ENCODE measurements at places on chromosomes 7 and 10.

GRCh38 chr10:74929197-74929596 is 102.8 kb downstream of the KAT6B start:
- DNase-seq = no peak

DNA sequence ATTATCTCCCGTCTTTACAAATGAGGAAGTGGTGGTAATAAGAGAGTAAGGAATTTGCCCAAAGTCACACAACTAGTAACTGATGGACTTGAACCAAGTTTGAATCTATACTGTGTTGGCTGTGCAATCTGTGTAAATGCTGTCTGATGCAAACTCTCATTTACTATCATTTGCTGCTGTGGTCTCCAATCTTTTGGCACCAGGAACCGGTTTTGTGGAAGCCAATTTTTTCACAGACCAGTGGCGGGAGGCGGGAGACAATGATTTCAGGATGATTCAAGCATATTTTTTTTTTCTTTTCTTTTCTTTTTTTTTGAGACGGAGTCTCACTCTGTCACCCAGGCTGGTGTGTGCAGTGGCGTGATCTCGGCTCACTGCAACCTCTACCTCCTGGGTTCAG is 450.0 kb upstream of the FZD8 start:
- DNase-seq = no peak

DNA sequence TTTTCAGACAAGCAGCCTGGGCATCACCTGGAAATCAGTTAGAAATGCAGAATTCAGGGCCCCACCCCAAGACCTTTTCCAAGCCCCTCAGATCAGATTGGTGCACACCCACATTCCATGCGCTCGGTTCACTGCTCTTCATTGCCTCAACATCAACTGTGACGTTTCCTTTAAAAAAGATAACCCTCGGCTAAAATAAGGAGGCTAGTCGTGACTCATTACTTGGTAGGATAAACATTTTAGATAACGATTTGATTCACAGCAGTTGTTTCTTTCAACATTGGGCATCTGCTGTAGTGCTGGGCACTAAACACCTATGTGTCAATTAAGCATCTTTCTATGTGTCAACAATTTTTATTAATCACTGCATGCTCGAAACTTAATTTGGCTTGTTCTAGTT is 191.1 kb upstream of the LRGUK start:
- no peak for DNase-seq

DNA sequence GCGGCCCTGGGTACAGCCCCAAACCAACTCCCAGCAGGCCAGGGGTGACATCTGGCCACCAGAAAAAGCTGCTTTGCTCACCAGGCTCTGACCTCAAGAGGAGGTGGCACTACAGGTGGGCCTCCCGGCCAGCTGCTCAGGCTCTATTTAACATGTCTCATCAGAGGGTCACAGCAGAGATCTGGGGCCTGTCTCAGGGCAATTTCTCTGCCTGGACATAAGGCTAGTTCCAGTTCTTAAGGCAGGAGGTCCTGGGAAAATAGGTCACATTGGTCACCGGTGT is 88.6 kb downstream of the GFRA1 start:
- no peak for DNase-seq

DNA sequence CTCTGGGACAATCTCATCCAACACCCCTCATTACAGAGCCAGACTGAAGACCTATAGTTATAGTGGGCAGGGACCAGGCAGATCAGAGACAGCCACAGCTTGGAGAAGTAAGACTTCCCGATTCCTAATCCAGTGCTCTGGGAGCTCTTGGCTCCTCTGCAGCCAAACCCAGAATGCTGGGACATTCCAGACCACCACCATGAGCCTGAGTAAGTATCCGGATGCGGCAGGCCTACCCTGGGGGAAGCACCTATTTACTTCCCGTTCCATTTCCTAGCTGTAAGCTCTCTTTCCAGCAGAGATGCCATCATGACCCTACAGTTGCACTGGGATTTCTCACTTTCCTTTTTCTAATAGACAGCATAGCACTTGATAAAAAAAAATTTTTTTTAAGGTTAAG is 16.4 kb downstream of the HIP1 start:
- no peak for DNase-seq

DNA sequence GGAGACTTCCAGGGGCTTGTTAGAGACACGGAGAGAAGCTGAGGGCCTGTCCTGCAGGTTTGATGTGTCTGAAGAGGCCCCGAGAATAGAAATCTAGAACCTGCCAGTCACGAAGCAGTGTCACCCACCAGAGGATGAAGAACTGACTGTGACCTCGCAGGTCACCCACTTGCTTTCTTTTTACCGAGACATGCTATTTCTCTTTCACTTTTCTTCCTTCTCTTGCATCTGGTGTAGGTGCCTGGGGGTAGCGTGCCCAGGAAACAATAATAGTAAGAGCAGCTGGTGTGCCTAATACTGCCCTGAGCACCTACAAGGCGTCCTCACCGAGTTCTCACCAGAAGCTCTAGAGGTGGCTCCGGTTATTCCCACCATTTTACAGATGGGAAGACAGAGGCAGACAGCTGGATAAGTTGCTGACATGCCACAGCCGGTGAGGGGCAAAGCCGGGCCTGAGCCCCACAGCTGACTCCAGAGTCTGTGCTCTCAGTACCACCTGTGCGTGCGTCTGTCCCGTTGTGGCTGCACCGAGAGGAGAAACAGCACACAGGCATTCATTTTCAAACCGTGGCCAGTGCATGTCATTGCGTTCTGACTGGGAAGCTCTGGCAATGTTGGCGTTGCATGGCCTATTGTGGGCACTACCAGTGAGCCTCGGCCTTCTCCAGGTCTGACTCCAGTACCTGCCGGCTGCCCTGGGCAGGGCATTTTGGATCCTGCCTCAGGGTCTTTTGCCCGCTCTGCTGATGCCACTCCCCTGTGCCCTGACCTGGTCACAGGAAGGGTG is 7.8 kb downstream of the CHST3 start:
- no peak for DNase-seq

GRCh38 chr10:5971886-5972285 is 5.5 kb downstream of the IL15RA start:
- no peak for DNase-seq

- DNase-seq = no peak
Observed at GRCh38 chr7:102099474-102099873, 187.2 kb upstream of the SH2B2 start.

GRCh38 chr7:114620208-114620607 is 205.6 kb downstream of the FOXP2 start:
- DNase-seq = no peak

DNA sequence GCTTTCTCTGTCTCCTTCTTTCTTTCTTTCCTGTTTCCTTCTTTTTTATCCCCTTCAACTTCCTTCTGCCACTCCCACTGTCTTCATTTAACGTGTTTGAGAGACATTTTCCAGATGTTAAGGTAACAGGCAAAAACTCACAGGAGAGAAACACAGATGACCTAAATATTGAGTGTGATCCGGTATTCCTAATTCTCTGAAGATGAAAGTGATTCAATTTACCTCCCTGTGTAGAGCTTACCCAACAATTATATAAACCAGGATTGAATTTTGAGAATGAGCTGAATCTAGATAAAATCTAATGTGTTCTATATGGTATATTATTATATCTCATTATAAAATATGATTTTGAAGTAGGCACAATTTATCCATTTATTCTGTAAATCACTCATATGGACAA is 46.5 kb upstream of the RSU1 start:
- no peak for DNase-seq

GRCh38 chr7:6422926-6423632 is 24.7 kb downstream of the DAGLB start:
- DNase-seq = no peak

DNA sequence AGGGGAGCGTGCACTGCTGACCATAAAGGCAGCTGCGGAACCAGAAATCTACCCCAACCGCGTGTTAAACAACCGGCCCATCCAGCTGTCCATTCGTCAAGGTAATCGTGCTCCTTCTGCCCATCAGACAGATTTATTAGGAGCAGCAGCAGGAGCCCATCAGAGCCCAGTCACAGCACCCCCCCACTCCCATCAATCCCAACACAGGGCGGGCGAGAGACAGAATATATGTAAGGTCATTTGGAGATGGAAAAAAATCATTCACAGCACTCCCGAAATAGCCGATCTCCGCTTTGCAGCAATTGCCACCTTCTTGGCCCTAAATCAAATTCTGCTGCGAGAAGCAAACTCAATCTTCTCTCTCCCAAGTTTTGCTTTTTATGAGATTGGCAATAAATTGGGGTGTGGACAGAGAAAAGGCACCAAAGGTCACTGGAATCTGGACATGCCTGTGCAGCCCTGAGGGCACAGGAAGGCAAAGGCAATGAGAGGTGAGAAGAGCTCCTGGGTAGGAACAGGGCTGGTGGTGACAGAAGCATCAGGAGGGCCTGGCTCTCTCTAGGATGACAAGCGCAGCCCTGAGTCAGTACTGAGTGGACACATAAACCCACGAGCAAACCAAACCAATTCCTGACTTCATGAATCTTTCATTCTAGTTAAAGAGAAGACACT is 145.0 kb upstream of the ZMIZ1 start:
- no peak for DNase-seq

- no peak for DNase-seq
Observed at GRCh38 chr10:46285300-46285699, 1.5 kb upstream of the ANTXRL start.

GRCh38 chr7:122014697-122015096 is 129.4 kb downstream of the AASS start:
- no peak for DNase-seq

DNA sequence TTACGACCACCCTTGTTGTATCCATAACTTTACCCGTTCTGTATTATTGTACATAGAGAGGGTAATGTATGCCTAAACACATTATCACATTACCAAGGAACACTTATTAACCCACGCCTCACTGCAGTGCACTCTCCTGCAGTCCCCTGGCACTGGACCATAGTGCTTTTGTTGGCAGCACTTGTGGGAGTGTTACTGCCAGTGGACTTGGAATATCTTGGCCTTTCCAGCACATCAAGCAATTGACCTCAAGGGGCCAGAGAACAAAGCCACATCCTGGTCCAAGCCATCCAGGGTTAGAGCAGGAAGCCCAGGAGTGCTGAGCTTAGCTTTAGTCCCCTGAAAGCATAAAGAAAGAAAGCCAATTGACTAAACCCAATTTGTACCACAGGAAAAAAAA is 304.2 kb downstream of the PCDH15 start:
- no peak for DNase-seq

GRCh38 chr10:13338390-13339110 is 9.5 kb downstream of the SEPHS1 start:
- no peak for DNase-seq

DNA sequence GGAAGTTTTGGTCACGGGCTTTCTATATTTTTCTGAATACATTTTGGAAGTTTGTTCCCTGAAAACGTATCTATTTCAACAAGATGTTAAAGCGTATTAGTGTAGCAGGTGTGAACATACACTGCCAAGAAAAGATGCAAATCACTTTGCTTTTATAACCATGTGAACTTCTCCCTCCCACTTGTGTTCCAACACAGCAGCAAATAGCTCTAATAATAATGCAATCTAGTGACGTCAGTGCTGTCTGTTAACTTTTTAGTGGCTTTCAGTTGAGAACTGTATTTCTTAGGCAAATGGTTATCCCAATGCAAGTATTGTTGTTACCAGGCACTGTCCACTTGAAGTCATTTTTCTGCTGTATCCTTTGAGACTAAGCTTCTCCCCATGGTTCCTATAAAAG is 188.4 kb upstream of the IGFBP3 start:
- no peak for DNase-seq

DNA sequence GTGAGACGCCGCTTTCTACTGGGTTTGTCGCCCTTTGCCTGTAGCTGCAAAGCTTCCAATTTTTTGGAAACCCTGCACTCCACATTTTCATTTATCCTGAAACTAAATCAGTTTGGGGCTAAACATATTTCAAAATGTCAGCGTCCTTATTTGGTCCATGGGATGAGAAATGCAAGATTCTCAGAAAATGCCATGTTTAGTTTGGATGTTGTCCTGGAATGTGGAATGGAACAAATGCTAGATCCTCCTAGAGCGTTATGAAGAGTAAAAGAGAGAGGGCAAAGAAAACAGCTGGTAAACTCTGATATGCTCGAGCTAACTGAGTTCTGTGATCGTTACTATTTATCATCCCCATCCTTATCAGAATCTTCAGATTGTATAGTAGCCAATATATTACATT is 236.9 kb downstream of the KLF6 start:
- no peak for DNase-seq

DNA sequence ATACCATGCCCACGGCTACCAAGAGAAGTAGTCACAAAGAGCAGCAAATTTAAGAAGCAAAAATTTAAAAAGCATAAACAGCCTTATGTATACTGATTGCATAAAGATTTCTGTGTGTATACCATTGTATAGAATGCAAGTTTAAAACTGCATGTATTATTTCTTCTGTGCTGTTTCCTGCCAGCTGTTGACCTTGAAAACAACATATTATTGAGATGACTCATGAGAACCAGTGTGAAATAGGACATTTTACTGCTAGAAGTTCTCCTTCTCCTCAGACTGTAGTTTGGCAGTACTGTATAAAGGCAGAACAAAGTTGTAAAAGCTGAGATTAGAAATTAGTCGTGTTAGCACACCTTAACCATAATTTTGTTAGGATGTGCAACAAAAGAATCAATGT is 42.3 kb upstream of the SGCE start:
- no peak for DNase-seq

Data from NCI-H2029 (cell line).